Stimulated activated CD8-positive, alpha-beta memory T cell treated with anti-CD3 and anti-CD28 coated beads, Interleukin-12 subunit alpha, Interleukin-12 subunit beta, amount 100 ng/mL, for 4 hours (primary cell): ENCODE measurements at places on chromosomes 7 and 10.

- no peak for DNase-seq
Observed at GRCh38 chr10:5434017-5434753, 21.8 kb downstream of the NET1 start.

- DNase-seq = no peak
Observed at GRCh38 chr10:132351611-132352010, 19.6 kb downstream of the LRRC27 start.

- peak; percentile 28 for DNase-seq
Observed at GRCh38 chr10:97714401-97715258, 1.1 kb downstream of the MARVELD1 start.

DNA sequence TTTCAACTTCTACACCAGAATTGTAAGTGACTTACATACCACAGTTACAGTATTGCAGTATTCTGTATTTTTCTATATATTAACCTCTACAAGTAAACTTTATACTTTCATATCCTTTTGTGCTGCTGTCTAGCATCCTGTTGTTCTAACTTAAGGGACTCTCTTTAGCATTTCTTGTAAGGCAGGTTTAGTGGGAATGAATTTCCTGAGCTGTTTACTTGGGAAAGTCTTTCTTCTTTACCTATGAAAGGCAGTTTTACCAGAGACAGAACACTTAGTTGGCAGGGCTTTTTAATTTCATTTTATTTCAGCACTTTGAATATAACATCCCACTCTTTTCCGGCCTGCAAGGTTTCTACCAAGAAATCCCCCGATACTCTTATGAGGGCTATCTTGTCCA, 75.8 kb upstream of the WAC start:
- no peak for DNase-seq

DNA sequence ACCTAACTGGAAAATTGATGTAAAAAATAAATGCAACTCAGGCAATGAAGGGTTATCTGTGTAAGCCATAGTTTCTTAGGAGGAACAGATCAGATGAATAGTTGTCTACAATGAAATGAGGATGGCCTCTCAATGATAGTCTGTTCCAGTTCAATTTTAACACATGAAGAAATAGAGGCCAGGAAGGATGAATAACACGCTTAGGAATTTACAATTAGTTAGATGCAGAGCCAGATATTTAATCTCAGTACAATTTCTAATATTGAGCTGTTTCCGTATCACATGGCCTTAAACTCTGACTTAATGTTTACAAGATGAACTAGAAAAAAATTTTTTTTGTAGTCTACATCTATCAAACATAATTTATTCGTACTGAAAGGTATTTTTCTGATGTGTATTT, 176.6 kb downstream of the GALNT11 start:
- no peak for DNase-seq

- no peak for DNase-seq
Observed at GRCh38 chr10:75211007-75211691, 553 bp downstream of the VDAC2 start.

DNA sequence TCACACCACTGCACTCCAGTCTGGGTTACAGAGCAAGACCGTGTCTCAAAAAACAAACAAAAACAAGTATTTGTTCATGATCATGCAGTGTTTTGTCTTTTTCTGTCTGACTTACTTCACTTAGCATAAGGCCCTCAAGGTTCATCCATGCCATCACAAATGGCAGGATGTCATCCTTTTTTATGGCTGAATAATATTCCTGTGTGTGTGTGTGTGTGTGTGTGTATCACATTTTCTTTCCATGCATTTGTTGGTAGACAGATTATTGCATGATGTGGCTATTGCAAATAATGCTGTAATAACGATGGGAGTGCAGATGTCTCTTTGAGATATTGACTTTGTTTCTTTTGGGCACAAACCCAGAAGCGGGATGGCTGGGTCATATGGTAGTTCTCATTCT, 14.3 kb upstream of the MNX1 start:
- DNase-seq = no peak

DNA sequence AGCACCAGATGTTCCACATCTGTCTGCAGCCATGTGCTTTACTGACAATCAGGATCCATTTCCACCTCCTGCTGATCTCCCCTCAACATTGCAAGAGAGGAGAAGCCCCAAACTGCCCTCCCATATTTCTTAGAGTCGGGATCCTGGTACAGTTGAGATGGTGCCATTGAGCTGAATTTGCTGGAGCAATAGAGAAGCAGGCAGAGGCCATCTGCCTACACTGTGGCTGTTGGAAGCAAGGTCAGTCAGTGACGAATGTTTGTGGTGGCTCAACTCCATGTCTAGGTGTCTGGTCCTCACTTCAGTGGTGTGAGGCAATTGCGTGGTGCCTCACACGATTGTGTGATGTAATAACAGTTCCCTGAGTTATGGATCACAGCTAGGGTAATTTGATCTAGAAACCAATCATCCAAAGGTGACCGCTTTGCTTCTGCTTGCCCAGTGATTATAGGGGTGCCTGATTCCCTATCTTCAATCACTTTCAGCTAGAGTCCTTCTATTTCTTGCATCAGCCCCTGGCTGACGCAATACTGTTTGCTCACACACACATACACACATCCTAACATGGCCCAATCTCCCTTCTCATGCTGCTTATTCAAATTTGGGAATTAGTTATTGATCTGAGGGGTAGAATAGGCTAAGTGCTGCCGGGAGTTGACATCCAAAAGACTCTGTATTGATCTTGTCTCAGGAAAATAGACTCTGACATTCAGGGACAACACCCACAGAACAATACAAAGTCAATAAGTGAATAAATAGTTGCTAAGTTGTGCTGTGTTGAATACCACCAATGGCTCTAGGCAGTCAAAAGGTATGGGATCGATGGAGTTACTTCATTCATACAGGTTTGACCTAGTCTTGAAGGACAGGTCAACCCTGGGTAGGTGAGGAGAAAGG, 46.1 kb upstream of the SLC35B4 start:
- no peak for DNase-seq

- no peak for DNase-seq
Observed at GRCh38 chr7:149586646-149587645, 89.3 kb upstream of the ZNF746 start.

- DNase-seq = no peak
Observed at GRCh38 chr7:51639661-51640334, 323.2 kb upstream of the COBL start.
